GM12864 (cell line): ENCODE measurements at places on chromosomes 2 and 18.

DNA sequence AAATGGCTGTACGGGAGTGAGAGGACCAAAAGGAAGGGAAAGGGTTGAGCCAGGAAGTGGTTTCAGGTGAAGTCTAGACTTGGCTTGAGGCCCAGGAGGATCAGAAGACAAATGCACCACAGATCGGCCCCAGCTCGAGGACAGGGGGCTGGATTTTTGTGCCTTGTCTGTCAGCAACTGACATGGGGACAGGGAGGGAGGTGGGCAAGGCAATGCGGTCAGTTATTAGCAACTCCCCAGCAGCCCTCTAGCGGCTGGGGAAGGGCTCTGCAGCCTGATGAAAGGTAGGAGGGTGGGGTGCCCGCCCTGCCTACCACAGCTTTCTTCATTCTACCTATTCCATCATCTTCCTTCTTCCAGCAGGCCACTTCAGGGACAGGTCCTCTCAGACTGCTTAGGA is 50.0 kb downstream of the CPO start:
- DNase-seq = no peak

DNA sequence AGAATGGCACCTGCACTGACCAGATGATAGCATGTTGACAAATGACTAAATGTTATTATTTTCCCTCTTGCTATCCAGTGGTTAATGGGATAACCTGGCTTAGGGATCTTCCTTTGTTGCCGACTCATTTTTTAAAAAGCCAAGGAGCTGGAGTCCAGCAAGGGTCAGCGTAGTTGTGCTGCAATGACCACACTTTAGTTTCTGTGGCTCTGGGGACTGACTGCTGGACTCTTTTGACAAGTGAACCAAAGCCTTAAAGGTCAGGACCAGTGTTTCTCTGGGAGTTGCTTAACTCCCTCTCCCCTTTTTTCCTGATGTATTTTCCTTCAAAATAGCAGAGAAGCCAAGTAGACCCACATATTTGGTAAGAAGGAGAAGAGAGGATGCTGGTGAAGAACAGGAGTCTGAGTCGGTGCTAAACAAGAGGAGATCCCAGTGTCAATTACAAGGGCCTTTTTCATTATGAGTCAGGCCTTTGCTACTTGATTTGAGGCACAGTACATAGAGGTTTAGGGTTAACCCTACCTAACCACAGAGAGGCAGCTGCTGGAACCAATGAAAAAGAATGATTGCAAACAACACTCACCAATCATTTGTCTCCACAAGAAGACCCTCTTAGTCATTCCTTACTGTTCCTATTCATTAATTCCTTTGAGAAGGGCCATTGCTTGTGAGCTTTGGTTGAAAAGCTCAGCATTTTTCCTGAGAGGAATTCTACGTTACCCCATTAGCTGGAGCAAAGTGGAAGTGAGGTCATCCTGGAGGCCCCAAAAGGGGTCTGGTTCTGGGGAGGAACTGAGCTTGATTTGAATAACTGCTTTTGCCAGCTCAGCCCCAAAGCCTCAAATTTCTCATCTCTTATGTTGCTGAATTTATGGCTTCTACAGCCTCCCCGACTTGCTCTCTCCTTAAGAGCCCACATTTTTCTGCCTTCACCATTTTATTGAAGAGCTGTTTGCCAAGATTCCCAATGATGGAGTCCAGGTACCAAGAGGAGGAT is 137.6 kb upstream of the HNMT start:
- no peak for DNase-seq

DNA sequence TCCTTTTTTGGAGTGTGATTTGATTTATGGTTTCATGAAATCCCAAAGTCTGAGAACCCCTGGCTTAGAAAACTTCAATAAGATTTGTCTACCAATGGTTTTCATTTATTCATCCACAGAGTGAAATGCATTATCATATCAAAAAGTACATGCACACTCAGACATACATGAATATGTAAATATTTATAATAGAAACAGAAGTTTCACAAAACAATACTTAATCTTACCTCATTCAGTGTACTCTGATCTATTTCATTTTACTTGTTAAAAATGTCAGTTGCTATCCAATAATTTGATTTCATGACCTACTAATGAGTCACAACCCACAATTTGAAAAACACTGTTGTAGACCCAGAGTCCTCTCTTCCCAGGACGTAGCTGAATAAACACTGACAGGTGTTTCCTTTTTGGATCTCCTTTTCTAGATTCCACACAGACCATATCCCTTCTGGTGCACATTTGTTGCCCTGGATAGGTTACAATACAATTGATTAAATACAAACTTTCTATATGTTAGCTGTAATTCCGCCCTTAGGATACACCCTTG is 10.4 kb upstream of the CAVIN2 start:
- DNase-seq = no peak

GRCh38 chr2:46763861-46764260 is 151.7 kb downstream of the MCFD2 start:
- no peak for DNase-seq

DNA sequence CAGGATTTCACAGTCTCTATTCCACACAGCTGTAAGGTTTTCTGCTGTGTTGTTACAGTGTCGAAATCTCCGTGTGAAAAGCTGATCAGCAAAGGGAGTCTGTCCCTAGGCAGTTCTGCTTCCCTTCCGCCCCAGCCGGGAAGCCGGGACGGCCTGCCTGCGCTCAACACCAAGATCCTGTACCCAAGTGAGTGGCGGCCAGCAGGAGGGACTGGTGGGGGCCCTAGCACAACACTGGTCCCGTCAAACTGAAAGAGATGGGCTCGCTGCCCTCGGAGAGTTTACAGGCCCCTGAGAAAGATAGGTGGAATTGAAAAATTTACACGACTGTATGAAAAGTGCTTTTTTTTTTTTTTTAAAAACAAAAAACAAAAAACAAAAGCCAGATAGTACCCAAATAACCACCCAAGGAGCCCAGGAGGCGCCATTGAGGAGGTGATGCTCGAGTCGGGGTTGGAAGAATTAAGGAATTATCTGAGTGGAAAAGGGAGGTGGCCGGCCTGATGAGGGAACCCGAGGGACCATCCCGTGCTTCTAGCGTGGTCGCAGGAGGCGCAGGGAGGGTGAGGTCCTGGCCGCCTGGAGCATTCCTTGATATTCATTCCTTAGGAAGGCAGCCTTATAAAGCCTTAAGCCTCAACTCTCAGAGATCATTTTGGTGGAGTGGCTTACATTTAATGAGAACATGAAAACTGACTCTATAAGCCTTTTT is 96.7 kb downstream of the DGKD start:
- DNase-seq = no peak

DNA sequence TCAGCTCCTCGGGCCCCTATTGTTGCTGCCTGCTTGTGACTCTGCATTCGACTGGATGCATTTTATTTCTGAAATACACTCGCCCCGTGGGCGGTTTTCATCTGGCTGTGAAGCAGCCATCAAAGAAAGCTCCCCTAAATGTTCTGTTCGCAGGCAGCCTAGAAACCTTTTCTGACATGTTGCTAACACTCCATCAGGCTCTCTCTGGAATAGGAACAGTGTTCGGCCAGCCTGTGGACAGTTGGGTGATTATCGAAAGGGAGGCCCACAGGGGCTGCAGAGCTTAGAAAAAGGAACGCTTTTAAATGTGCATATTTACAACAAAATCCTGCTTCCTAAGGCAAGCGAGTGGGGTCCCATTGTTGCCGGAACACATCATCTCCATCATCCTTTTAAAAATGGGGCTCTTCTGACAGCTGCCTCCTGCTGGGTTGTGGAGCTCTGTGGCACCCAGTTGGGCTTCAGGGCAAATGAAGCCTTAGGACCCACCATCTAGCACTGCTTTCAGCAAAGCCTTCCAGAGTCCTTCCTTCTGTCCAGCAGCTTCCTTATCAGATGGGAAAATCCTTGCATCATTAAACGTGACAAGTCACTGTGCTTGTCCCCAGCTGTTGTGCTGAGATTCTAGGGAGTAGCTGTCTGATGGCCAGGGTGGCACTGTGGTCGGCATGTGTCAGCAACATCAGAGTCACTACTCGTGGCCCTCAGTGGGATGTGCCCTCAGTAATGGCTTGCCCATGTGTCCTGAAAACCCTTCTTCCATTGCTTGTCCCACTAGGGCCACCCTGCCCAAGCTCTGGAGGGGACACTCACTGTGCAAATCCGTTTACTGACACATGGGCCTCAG is 102.6 kb downstream of the GBX2 start:
- DNase-seq = no peak

- DNase-seq = no peak
These were observed 186.5 kb upstream of the ID2 start for GRCh38 chr2:8495189-8495989.

GRCh38 chr2:57981083-57981768 is 65.4 kb upstream of the VRK2 start:
- DNase-seq = no peak

DNA sequence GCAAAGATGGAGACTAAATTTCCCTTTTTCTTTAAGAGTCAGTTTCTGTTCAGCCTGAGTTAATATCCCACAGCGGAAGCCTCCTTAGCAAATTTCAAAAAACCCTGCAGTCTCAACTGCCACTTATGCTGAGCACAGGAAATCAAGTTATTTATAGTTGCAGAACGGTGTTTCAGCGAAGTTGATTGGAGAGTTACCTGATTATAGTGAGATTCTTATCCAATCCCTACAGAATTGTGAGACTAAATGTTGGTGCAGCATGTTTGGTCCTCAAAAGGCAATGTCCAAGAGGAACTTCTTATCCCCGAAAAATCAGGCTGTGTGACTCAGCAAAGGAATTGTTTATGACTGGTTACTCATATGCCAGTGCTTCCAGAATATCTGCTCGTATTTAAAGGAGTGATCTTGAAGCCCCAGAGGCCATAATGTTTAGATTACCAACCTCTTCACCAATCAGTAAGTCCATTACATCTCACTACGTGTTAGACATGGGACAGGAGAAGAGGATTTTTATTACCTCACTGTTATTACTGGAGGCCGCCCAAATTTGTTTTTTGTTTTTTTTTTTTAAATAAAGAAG is 67.9 kb downstream of the LRRFIP1 start:
- no peak for DNase-seq

GRCh38 chr2:67548317-67549201 is 151.4 kb downstream of the ETAA1 start:
- DNase-seq = no peak

DNA sequence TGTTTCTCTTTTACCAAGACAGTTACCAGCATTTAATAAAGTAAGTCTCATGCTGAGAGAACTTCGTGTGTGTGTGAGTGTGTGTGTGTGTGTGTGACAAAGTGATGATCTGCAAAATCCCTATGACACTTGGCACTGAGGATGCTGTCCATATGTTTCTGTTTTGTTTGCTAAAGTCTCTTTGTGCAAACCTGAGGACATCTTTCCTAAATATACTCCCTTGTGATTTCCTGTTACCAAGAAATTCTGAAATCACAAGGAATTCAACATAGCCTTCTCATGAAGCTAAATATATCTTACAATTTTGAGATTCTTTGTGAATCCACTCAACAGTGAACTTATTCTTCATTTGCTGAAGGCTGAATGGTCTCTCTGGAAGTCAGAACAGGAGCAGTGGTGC is 1359.7 kb upstream of the NRXN1 start:
- no peak for DNase-seq

- no peak for DNase-seq
These were observed 651.9 kb downstream of the SLC4A3 start for GRCh38 chr2:220279372-220279771.

DNA sequence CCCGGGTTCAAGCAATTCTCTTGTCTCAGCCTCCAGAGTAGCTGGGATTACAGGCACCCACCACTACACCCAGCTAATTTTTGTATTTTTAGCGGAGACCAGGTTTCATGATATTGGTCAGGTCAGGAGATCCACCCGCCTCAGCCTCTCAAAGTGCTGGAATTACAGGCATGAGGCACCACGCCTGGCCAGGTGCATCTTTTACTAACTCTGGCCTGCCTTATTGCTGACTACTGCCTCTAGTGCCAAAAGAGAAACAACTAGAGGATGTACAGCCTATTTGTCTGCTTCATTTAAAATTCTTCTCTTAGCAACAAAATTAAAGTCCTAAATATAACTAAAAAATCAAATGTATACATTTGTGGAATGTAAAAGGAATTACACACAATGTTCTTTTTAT is 115.4 kb downstream of the BMPR2 start:
- DNase-seq = no peak

DNA sequence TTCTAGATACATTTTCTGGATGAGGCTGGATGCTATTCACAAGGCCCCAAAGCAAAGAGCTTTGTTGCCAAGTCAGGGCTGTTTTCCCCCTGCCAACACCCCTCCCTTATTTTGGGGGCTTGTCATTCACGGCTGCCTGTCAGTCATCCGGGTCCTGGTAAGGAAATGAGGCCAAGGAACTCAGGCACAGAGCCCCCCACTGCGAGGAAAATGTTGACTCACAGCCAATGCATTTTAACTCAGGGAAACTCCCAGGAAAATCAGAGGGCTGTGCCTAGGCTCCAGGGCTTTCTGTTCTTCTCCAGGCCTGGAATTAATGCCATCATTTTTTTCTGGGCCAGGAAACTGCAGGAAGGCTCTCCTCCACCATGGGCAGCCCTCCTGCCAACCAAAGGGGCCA is 241.1 kb downstream of the SMAD2 start:
- DNase-seq = no peak

- DNase-seq = no peak
These were observed 44.3 kb downstream of the MALT1 start for GRCh38 chr18:58715540-58715939.

DNA sequence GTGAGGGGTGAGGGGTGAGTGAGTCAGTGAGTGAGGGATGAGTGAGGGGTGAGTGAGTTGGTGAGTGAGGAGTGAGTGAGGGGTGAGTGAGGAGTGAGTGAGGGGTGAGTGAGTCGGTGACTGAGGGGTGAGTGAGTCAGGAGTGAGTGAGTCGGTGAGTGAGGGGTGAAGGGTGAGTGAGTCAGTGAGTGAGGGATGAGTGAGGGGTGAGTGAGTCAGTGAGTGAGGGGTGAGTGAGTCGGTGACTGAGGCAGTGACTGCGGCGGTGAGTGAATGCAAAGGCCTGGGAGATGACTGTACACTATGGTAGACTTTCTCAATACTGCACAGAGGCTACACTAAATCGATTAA is 16.6 kb downstream of the THAP4 start:
- no peak for DNase-seq

- DNase-seq = no peak
These were observed 291.3 kb downstream of the AFF3 start for GRCh38 chr2:99851089-99851488.

DNA sequence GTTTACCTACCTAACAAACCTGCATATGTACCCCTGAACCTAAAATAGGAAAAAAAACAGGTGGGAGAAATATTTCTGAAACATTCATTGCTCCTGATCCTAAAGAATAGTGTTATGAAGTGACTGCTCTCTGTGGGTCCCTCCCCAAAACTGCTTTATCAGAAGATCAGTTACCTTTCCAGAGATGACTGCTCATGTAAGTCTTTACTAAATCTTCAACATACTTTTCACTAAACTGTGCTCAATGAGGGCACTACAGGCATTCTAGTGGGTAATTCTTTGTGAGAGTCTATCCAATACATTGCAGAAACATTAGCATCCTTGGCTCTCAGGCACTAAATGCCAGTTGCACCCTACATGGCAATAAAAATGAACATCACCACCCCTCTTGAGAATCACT is 189.3 kb upstream of the STK17B start:
- no peak for DNase-seq

- DNase-seq = no peak
These were observed 187.5 kb upstream of the SALL3 start for GRCh38 chr18:78792094-78792493.

- DNase-seq = no peak
These were observed 59.2 kb upstream of the ATL2 start for GRCh38 chr2:38436227-38436664.
